ENCODE measurements at places on chromosomes 6 and 20. TPM values are rescaled to one million over a fixed set of nuclear protein-coding genes. Genes with fewer than 3 reads are reported as not detected.

HLA-DPB1 gene
- 10.4 TPM for total RNA-seq

PHACTR1 gene
- 0.34 TPM for total RNA-seq

ERMARD gene
- 38.9 TPM for total RNA-seq

PROKR2 gene
- total RNA-seq = not detected

GNAS-AS1 gene
- total RNA-seq = 0.43 TPM

GPR63 gene
- total RNA-seq = 0.16 TPM

ZNF343 gene
- total RNA-seq = 11.1 TPM

TPBG gene
- total RNA-seq = 26.8 TPM

AVP gene
- not detected for total RNA-seq

HLA-DQB2 gene
- total RNA-seq = not detected

FERMT1 gene
- 4.9 TPM for total RNA-seq

IL17F gene
- total RNA-seq = not detected

DBNDD2 gene
- total RNA-seq = 0.34 TPM

CYP39A1 gene
- total RNA-seq = 2.2 TPM

WFDC2 gene
- not detected for total RNA-seq

NDRG3 gene
- 27.9 TPM for total RNA-seq

YTHDF1 gene
- 11.2 TPM for total RNA-seq

COL21A1 gene
- 15.5 TPM for total RNA-seq

LY86 gene
- not detected for total RNA-seq

APOBEC2 gene
- not detected for total RNA-seq

CST5 gene
- total RNA-seq = not detected

GNMT gene
- 0.77 TPM for total RNA-seq

FAM209B gene
- not detected for total RNA-seq

DLL1 gene
- total RNA-seq = under 0.01 TPM

CLPSL1 gene
- total RNA-seq = not detected

Data from bronchial smooth muscle cell (primary cell).